ENCODE measurements at places on chromosomes 16 and 17. TPM values are rescaled to one million over a fixed set of nuclear protein-coding genes. Genes with fewer than 3 reads are reported as not detected.

GRCh38 chr17:78075011-78075410, 53.5 kb downstream of the TMC6 start:
- H3K27me3 ChIP-seq, result no peaks in the 10 kb centered on the region
- no peak overlapping the region for H3K4me3 ChIP-seq
- H3K36me3 ChIP-seq, result peaks cover 2% of the 10 kb centered on the region
- H3K27ac ChIP-seq, result no peak overlapping the region
- H3K4me1 ChIP-seq, result no peaks in the 10 kb centered on the region

GRCh38 chr16:49158029-49158642, 123.5 kb downstream of the CBLN1 start:
- no peaks in the 10 kb centered on the region for H3K36me3 ChIP-seq
- H3K4me3 ChIP-seq, result no peak overlapping the region
- H3K27me3 ChIP-seq, result no peaks in the 10 kb centered on the region
- no peaks in the 10 kb centered on the region for H3K4me1 ChIP-seq
- DNase-seq, result peak; percentile 9

MPP3 gene
- polyA plus RNA-seq, result 7.4 TPM

- H3K4me1 ChIP-seq, result no peaks in the 10 kb centered on the region
- H3K36me3 ChIP-seq, result no peaks in the 10 kb centered on the region
- no peak overlapping the region for H3K27ac ChIP-seq
- no peak for DNase-seq
- H3K4me3 ChIP-seq, result no peak overlapping the region
- no peaks in the 10 kb centered on the region for H3K27me3 ChIP-seq
These were observed 14.4 kb downstream of the OR1A1 start for GRCh38 chr17:3221850-3222249.

DCXR gene
- 73.6 TPM for polyA plus RNA-seq

TEKT5 gene
- polyA plus RNA-seq, result 0.23 TPM

DNA sequence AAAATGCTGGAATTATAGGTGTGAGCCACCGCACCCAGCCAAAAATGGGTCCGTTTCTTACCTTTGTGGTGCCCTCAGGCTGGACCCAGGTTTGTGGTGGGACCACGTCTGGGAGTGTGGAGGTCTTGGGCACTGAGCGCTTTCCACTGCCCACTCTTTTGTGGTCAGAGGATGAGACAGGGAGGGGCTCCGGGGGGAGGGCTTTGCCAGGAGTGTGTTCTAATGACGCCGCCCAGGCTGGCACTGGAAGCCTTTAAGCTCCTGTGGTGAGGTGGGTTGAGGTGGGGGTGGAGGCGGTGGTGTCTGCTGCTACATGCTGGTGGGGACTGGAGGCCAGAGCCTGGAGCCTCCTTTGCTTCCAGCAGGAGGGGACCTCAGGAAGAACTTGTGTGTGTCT, 12.8 kb upstream of the ADCY7 start:
- H3K4me3 ChIP-seq, result no peak overlapping the region
- H3K27ac ChIP-seq, result no peak overlapping the region
- H3K36me3 ChIP-seq, result no peaks in the 10 kb centered on the region

GRCh38 chr17:66967837-66968543, 3.5 kb downstream of the CACNG4 start:
- H3K36me3 ChIP-seq, result no peaks in the 10 kb centered on the region
- DNase-seq, result no peak
- peaks cover 10% of the 10 kb centered on the region for H3K4me1 ChIP-seq
- no peak overlapping the region for H3K27ac ChIP-seq
- H3K4me3 ChIP-seq, result no peak overlapping the region
- peaks cover 63% of the 10 kb centered on the region for H3K27me3 ChIP-seq

SLFN14 gene
- not detected for polyA plus RNA-seq

GRCh38 chr17:75996665-75997590, 3.7 kb upstream of the CDK3 start:
- peak overlapping the region; percentile 76 for H3K27ac ChIP-seq
- no peaks in the 10 kb centered on the region for H3K27me3 ChIP-seq
- H3K36me3 ChIP-seq, result no peaks in the 10 kb centered on the region
- DNase-seq, result no peak
- H3K4me1 ChIP-seq, result peaks cover 18% of the 10 kb centered on the region

DNA sequence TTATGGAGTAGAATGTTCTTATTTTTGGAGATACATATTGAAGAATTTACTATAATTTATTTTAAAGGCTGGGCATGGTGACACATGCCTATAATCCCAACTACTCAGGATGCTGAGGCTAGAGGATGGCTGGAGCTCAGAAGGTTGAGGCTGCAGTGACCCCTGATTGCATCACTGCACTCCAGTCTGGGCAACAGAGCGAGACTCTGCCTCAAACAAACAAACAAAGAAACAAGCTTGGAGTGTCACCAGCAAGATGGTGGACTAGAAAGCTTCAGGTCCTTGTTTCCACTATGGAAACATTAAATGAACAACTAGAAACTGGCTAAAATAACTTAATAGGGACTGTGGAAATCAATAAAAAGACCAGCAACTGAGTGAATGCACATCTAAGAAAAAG, 17.9 kb upstream of the GPT2 start:
- H3K36me3 ChIP-seq, result no peaks in the 10 kb centered on the region
- peaks cover 5% of the 10 kb centered on the region for H3K4me1 ChIP-seq
- H3K27ac ChIP-seq, result no peak overlapping the region
- no peak overlapping the region for H3K4me3 ChIP-seq
- DNase-seq, result no peak
- H3K27me3 ChIP-seq, result no peaks in the 10 kb centered on the region

CDRT15 gene
- not detected for polyA plus RNA-seq

- peaks cover 54% of the 10 kb centered on the region for H3K27me3 ChIP-seq
- no peak overlapping the region for H3K4me3 ChIP-seq
- no peaks in the 10 kb centered on the region for H3K36me3 ChIP-seq
- no peak overlapping the region for H3K27ac ChIP-seq
- no peak for DNase-seq
These were observed 4.8 kb downstream of the SOX8 start for GRCh38 chr16:986411-986810.

MPO gene
- not detected for polyA plus RNA-seq
